Fibroblast of villous mesenchyme (primary cell): ENCODE measurements at places on chromosomes 3 and 15. TPM values are rescaled to one million over a fixed set of nuclear protein-coding genes. Genes with fewer than 3 reads are reported as not detected.

The PCSK6 gene
- 7.7 and 10.4 TPM in 2 replicates for total RNA-seq

- DNase-seq = peak; percentile 55
These were observed at the start of gene SEMA3G for GRCh38 chr3:52444860-52445793. TSS of gene SEMA3G (minus strand) at chr3:52445103. CDS start at chr3:52445027, 76 bp downstream.

- DNase-seq = no peak
These were observed 110.9 kb downstream of the COL6A6 start for GRCh38 chr3:130627882-130628281.

DNA sequence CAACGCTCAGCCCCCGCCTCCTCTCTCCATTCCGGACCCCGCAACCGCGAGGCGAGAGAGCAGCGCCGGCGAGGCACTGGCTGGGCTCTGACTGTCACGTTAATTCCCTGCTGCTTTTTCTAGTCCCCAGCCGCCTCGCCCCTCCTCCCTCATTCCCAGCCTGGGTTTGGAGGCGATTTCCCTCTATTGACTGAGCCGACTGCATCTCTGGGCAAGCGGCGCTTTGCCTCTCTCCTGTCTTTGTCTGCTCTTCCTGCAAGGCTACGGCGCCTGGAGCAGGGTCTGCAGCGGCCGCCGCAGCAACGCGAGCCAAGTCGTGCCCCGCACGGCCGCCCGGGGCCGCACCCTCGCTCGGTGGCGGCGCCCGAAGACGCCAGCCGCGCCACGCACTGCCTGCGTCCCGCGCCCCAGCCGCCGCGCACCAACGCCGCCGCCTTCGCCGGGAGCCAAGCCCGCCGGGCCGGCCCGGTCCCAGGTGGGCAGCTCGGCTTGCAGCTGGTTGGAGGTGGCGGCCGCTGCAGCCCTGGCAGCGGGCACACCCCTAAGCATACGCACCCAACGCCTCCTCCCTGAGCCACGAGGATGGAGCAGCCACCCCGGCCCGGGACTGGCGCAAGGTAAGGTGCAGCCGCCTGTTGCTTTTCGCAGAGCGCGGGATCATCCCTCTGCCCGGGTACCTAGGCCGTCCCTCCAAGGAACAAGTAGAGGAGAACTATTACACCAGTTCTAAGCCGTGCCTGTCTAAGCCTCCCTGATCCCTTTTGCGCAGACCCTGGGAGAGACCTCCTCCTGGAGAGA lies at the start of gene LRRC3B:
Gene LRRC3B (plus strand): TSS at position 152 of the 798 bp plus-strand sequence. CDS start 86,901 bp downstream, outside the sequence.
- no peak for DNase-seq

- DNase-seq = peak; percentile 48
These were observed 28.9 kb upstream of the KLHL6 start for GRCh38 chr3:183584246-183584913.

DNA sequence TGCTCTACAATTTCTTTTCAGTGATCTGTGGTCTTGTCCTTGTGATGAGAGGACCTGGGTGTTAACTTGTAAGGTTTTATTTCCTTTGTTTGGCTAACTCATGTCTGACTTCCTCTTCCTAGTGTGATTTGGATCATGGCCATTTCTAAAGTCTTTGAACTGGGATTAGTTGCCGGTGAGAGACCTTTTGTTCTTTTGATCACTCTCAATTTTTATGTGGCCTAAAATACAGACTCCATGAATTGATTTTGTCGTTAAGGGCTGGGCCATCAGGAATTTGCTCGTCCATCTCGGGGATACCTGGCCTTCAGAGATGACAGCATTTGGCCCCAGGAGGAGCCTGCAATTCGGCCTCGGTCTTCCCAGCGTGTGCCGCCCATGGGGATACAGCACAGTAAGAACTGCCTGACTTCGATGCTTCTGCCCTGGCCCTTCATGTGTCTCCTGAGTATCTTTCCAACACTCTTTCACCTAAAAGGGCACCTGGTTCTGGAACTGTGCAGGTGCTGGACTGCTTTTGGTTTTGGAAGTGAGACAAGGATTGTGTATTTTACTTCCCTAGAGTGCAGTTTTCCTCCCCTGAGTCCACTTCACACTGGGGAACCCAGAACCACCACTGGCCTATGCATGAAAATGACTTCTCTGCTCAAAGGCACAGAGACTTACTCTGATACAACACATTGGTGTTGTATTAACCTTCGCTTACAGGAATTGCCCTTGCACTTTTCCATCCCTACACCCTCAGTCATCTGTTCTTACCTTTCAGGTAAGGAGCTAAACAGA lies 13.1 kb upstream of the LRRC2 start:
- no peak for DNase-seq
